ENCODE measurements at places on chromosomes 3 and 15. TPM values are rescaled to one million over a fixed set of nuclear protein-coding genes. Genes with fewer than 3 reads are reported as not detected.

The CHL1 gene
- total RNA-seq = 0.08 TPM

The LIPC gene
- not detected for total RNA-seq

The ADAMTS17 gene
- 0.86 TPM for total RNA-seq

The GOLGA6L7 gene
- total RNA-seq = not detected

The RBP2 gene
- total RNA-seq = not detected

The ARMC8 gene
- total RNA-seq = 18.4 TPM

The SIDT1 gene
- total RNA-seq = 0.04 TPM

The CLDN18 gene
- not detected for total RNA-seq

The RNF13 gene
- 51.4 TPM for total RNA-seq

The UPK1B gene
- total RNA-seq = 12.2 TPM

The RARRES1 gene
- total RNA-seq = not detected

The FOXL2 gene
- 1.2 TPM for total RNA-seq

The CDC25A gene
- 25.5 TPM for total RNA-seq

The SLC38A3 gene
- total RNA-seq = not detected

The FEZF2 gene
- total RNA-seq = not detected

The CCR9 gene
- total RNA-seq = not detected

The FGD5 gene
- total RNA-seq = not detected

The IQCF5 gene
- not detected for total RNA-seq

The C3orf85 gene
- not detected for total RNA-seq

The ZPLD1 gene
- total RNA-seq = 0.72 TPM

The HRG gene
- not detected for total RNA-seq

The STRC gene
- total RNA-seq = 0.49 TPM

The ACTRT3 gene
- total RNA-seq = 1.9 TPM

The ZNF710 gene
- total RNA-seq = 11.6 TPM

The GOLGA8H gene
- total RNA-seq = 0.08 TPM

The NUTM1 gene
- not detected for total RNA-seq

The AHSG gene
- not detected for total RNA-seq

The MYZAP gene
- 3.4 TPM for total RNA-seq

The C3orf20 gene
- not detected for total RNA-seq

The ECE2 gene
- total RNA-seq = not detected

The NRROS gene
- under 0.01 TPM for total RNA-seq

The ISLR gene
- 0.08 TPM for total RNA-seq

The ZKSCAN7 gene
- total RNA-seq = 6.4 TPM

The WDR73 gene
- 15.9 TPM for total RNA-seq

The ABI3BP gene
- 2.7 TPM for total RNA-seq

The CAMK2N2 gene
- 1.4 TPM for total RNA-seq

The GOLGA8J gene
- not detected for total RNA-seq

The FANCD2OS gene
- not detected for total RNA-seq

The CASR gene
- total RNA-seq = not detected

The ZNF774 gene
- total RNA-seq = 1.7 TPM

The SNTN gene
- total RNA-seq = not detected

All from hair follicular keratinocyte (primary cell).